ENCODE measurements at places on chromosomes 12 and 14.
A peak's percentile ranks its signal among the peaks of the same experiment; 100 is the strongest.

GRCh38 chr14:55803873-55804553 lies 224.0 kb downstream of the KTN1 start:
- DNase-seq: peak; percentile 19

DNA sequence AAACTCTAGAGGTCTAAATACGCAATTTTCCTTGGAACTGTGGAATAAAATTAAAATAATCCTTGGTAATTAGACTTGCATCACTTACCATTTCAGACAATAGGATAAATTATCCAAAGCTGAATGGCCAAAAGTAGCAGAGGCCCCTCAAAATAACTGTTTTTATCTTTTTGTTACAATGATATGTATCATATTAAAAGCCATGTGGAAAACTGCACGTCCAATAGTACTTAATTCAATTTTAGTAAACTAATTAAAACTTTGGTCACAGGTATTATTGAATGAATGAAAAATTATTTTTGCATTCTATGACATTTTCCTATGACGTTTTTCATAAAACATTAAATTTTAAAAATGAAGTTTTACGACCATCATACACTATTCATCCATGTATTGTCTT lies 98.5 kb downstream of the CDK17 start:
- no peak for DNase-seq

- peak; percentile 40 for DNase-seq
Measured at GRCh38 chr12:89225401-89225800, 126.9 kb downstream of the DUSP6 start.

- no peak for DNase-seq
Measured at GRCh38 chr14:51124029-51124428, 29.1 kb upstream of the TRIM9 start.

DNA sequence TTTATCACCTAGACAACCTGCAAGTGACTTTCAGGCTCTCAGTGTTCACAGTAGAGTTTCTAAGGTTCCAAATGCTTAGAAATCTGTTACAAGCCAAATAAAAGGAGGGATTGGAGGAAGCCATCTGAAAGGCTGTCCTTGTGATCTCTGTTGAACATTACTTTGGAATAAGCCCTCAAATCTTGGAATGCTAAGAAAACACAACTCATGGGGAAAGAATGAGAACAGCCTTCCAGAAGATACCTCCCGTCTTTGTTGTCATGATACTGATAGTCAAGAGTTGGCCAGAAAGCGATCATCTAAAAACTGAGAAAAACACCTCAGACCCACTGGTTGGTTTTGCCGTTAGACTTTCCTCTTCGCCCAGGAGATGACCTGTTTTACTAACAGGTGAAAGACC lies 44.4 kb upstream of the KCNK13 start:
- peak; percentile 8 for DNase-seq

GRCh38 chr12:99745895-99746294 lies 98.3 kb downstream of the GARIN6 start:
- DNase-seq: no peak

- DNase-seq: no peak
Measured at GRCh38 chr14:38727731-38728130, 375.3 kb downstream of the SEC23A start.

- no peak for DNase-seq
Measured at GRCh38 chr12:131378861-131379665, 331.8 kb upstream of the SFSWAP start.

DNA sequence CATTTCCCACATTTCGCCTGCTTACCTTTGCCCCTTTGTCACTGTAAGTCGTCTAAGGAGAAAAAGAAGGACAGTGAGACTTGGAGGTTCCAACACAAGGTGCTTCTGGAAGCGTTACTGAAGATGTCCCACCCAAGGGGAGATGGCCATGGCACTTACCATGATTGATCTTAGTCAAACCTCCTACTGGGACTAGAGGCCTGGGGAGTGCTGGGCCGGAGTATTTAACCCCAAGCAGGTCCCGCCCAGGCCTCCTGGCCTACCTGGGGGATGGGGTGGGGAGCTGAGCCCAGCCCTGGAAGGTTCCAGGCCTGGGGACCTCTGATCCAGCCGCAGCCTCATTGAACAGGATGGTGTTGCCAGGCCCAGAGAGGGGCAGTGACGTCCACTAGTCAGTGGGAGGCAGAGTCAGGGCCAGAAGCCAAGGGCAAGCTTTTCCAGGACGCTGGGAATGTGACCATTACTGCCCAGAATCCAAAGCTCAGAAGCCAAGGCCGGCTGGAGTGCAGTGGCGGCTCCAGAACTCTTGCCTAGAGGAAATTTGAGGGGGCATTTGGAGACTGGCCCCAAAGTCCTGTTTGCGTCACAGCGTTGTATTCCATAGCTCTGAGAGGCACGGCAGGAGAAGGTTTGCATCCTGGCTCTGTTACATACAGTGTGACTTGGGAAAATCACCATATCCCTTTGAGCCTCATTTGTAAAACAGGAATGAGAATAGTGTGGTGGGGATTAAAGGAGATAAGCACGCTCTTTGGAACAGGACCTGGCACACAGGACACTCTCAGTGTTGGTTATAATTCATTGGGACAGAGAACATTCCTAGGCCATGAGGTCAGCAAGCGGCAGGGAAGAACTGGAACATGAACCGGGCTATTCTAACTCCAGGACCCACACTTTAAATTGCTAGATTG lies at the start of gene HPD:
Gene HPD, minus strand, starts transcription at position 198 of the 911 bp plus-strand sequence. Its CDS starts 36 bp downstream, at position 162.
- peak; percentile 79 for DNase-seq

DNA sequence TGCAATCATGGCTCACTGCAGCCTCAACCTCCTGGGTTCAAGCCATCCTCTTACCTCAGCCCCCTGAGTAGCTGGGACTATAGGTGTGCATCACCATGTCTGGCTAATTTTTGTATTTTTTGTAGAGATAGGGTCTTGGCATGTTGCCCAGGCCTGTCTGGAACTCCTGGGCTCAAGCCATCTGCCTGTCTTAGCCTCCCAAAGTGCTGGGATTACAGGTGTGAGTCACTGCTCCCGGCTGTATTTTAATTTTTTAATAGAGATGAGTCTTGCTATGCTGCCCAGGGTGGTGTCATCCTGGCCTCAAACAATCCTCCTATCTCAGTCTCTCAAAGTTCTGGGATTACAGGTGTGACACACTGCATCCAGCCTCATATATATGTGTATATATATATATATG lies 31.7 kb upstream of the GPRC5A start:
- peak; percentile 61 for DNase-seq

- DNase-seq: peak; percentile 83
Measured at GRCh38 chr14:64191756-64192155, 102.4 kb downstream of the ESR2 start.

DNA sequence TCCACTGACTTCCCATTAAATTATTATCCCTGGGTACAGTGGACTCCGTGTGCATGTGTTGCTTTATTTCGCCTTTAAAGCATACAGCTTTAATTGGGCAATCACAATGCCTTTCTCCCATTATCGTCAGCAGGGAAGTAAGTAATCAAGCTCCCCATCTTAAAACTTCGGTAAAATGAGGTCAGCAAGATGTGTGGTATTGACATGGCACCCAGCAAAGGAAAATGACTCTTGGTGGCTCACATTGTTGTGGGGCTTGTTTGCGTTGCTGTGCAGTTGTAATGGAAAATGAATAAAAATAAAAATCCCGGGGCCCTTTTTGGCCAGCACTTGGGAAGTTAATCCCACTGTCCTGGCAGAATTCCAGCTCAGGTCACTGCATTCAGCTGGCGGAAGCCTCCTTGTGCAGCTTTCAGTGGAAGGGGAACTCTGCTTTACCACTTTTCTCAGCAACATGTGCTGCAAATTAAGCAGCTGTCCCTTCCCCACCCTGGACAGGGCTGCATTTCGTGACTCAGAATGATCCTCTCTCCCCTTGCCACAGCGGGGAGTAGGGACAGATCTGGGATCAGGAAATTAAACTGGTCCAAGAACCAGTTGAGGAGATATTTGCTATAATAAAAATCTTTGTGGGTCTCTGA lies 13.9 kb upstream of the ATP2A2 start:
- DNase-seq: peak; percentile 93

GRCh38 chr12:52873832-52874572 lies 25.2 kb upstream of the KRT78 start:
- peak; percentile 94 for DNase-seq

GRCh38 chr14:59632381-59632780 lies 55.8 kb upstream of the CCDC175 start:
- DNase-seq: peak; percentile 2
